PC-9 (cell line): ENCODE measurements at places on chromosomes 1 and 21.
A peak's percentile ranks its signal among the peaks of the same experiment; 100 is the strongest.

DNA sequence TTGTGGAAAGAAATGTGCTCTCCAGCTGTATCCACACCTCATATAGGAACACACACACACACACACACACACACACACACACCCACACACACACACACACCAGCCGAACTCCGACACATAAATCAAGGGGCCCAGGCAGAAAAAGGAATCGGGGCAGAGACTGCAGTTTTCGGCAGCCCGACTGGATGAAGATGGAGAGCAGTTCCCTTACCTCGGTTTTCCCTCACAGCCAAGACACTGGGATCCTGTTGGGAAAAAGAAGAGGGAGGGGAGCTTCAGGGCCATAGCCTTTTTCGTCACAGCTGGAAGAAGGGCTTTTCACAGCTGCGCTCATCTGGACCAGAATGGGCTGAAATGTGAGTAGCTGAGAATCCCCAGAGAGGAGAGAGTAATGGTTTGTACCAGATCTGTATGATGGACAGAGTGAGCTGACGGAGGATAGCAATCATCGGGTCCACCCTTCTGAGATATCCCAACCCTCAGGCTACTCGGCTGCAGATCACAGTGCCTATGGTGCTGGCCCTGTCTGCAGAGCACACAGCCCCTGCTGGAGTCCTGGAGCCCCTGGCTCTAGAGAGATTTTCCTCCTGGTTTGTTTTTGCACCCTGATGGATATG is 37.7 kb downstream of the PIK3C2B start:
- no peak for DNase-seq

DNA sequence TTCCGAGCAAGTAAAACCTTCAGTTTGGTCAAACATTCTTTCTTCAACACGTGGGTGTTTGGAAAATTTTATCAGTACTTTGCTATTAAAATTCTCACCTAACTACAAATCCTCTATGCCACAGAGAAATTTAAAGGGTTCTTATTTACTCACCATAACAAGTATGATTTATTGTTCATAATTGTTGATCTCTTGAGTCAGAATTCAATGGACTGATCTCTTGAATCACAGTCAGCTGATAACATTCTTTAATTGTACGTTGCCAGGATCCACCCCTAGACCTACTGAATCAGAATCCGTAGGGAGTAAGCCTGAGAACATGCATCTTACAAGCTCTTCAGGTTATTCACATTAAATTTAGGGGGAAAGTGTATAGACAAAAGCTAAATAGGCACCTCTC is 51.2 kb downstream of the DIPK1A start:
- DNase-seq, result no peak

DNA sequence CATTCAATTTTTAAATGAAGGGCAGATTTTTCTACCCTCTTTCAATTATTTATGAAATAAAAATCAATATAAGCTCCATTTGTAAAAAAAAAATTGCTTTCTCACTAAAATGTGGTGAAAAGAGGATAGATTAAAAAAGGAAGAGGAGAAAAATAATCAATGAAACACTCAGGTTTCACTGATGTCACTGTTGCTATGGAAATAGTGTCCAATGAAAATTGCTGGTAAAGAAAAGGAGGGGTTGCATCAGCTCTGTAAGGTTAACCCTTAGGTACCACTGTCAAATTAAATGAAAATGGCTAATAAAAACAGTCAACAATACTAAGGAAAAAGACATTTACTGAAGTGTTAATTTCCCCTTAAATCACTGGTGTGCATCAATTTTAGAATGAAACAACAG is 91.6 kb upstream of the TTC39A start:
- DNase-seq, result peak; percentile 38

DNA sequence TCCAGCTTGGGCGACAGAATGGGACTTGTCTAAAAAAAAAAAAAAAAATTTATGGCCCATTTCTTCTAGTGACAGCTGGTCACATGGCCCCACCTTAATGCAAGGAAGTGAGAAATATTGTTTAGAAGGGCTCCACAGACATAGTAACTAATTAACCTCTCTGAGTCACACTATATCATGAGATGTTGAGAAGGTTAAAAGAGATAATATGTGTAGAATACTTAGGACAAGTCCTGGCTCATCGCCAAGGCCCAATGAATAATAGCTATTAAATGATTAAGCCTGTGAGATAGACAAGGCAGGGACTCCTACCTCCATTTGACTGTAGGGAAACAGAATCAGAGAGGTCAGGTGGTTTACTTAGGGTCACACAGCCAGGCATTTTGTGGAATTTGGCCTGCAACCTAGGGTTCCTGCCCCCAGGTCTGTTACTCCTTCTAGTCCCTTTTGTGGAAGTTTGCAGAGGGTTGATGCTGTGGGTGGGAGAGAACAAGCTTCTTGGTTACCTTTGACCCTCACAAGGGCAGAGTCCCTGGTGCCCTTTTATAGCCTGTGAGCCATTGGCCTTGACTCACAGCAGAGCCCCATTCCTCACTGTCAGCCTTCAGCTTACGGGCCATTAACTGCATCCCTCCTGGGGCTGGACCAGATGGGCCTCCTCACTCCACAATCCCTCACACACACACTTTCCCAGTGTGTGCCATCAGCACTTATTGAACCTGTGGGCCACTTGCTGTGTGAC is 48.5 kb downstream of the OPRD1 start:
- DNase-seq, result no peak

DNA sequence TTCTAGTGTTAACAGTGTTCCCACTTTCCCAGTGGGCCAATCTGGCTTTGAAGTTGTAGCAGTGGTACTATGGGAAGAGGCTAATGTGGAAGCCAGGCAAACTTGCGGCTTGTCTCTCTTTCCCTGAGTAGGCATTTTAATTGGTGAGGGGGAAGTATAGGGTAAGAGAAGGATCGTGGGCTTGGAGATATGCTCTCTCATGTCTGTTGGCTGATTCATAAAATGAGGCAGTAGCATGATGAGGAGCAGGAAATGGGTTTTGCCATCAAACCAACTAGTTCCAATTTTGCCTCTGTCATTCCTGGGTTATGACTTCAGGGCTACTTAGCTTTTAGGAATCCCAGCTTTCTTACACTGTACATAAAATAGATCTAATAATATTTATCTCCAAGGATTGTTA is 12.1 kb downstream of the C8A start:
- DNase-seq, result no peak
